ENCODE measurements at places on chromosomes 2 and 18.

GRCh38 chr2:70935468-70936164 lies at the start of gene ATP6V1B1:
ATP6V1B1 (plus strand) TSS chr2:70935900; CDS start chr2:70935955, 55 bp downstream.
- DNase-seq: no peak

GRCh38 chr18:3710712-3711301 lies 260.8 kb downstream of the TGIF1 start:
- DNase-seq: peak; percentile 22

- no peak for DNase-seq
Observed at GRCh38 chr2:49037197-49037596, 117.1 kb downstream of the FSHR start.

DNA sequence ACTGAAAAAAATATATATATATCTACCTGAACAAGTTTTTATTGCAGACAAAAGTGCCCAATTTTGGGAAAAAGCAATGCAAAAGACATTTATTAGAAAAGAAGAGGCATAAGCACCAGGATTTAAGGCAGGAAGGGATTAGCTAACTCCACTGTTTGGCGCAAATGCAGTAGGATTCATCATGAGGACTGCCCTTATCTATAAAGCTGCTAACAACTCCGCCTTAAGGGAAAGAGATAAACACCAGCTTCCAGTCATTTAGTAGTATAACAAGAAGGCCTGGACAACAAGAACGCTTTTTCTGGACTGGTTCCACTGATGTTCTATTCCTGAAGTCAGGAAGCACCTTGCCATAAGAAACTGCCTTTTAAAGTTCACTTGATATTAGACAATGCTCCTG lies 52.9 kb upstream of the FSHR start:
- DNase-seq: no peak

GRCh38 chr2:60536746-60537145 lies 16.7 kb downstream of the BCL11A start:
- DNase-seq: no peak

DNA sequence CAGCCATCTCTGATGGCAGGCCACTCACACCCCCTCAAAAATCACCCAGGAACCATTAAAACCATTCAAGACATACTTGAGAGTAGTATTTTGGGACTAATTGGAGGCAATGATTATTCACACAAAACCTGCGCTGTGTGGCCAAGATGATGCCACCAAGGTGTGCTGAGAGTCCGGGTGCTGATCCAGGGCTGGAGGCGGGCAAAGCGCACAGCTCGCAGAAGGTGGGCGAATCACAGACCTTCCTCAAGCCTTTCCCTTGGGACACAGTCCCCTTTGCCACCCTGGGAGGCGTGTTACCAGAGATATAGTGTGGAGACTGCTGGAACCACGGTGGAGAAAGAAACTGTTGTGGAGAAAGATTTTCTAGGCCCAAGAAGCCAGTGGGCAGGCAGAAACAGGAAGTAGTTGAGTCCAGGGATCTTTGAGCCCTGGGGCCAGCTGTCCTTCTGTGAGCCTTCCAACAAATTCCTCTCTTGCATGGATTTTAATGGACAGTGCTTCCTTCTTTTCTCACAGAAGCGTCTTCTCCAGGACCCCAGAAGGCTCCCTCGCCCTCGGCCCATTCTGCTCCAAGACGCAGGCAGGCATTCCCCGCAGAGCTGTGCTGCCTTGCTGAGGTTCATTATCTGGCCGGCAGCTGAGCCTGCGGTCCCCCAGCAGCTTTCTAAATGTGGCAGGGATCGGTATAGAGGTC lies 8.0 kb downstream of the COPS9 start:
- DNase-seq: no peak

- no peak for DNase-seq
Observed at GRCh38 chr2:113214141-113214540, 40.4 kb downstream of the PSD4 start.
